ENCODE measurements at places on chromosomes 1 and 21. TPM values are rescaled to one million over a fixed set of nuclear protein-coding genes. Genes with fewer than 3 reads are reported as not detected.

DNA sequence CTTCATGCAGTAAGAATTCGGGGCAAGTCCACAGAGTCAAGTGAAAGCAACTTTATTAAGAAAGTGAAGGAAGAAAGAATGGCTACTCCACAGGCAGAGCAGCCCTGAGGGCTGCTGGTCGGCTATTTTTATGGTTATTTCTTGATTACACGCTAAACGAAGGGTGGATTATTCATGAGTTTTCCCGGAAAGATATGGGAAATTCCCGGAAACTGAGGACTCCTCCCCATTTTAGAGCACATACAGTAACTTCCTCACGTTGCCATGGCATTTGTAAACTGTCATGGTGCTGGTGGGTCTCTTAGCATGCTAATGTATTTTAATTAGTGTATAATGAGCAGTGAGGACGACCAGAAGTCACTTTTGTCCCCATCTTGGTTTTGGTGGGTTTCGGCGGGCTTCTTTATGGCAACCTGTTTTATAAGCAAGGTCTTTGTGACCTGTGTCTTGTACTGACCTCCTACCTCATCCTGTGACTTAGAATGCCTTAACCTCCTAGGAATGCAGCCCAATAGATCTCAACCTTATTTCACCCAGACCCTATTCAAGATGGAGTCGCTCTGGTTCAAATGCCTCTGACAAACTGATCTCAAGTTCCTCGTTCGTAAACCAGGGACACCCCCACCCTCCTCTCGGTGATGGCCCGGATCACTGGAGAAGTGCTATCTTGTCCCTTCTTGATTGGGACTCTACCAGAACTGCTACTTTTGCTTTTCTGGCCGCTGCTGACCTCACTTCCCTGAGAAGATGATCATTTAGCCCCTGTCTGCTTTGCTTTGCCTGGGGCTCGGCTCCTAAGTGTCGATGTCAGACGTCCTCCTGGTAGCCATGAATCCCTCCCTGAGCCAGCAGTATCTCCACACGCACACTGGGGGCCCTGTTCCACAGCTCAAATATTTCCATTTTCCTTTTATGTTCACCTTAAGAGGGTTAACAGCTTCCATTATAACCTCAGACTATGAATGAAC lies 48.8 kb downstream of the CLSTN1 start:
- no peak for DNase-seq

The CD5L gene
- polyA plus RNA-seq, result 0.06 TPM

GRCh38 chr1:196102826-196103225 lies 505.4 kb downstream of the KCNT2 start:
- no peak for DNase-seq

The LRRIQ3 gene
- polyA plus RNA-seq, result 0.44 TPM

The PGM1 gene
- 73.8 TPM for polyA plus RNA-seq

DNA sequence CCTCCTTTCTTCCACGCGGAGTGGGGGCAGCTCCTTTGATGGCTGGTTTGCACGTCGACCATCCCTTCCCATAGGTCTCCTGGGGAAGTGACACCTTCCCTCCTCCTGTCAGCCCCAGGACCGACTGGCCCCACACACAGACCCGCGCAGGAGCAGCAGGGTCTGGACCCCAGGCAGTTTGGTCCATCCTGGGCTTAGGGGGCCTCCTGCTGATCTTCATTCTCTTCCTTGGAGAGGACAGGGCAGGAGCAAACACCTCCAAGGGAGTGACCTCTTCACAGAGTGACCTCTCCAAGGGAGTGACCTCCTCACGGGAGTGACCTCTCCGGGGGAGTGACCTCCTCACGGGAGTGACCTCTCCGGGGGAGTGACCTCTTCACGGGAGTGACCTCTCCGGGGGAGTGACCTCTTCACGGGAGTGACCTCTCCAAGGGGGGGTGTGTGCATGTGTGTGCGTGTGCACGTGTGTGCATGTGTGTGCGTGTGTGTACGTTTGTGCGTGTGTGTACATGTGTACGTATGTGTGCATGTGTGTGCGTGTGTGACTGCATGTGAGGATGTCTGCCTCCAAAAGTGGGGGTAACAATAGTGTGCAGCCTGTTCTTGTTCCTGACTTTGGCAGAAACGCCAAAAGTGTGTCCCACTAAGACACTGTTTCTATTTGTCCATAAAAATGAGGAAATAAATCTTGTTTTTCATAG lies 29.8 kb downstream of the COL6A1 start:
- no peak for DNase-seq

GRCh38 chr21:46046471-46046870 lies 51.4 kb upstream of the COL6A2 start:
- DNase-seq, result no peak

The ZC3H12A gene
- 1.0 TPM for polyA plus RNA-seq

DNA sequence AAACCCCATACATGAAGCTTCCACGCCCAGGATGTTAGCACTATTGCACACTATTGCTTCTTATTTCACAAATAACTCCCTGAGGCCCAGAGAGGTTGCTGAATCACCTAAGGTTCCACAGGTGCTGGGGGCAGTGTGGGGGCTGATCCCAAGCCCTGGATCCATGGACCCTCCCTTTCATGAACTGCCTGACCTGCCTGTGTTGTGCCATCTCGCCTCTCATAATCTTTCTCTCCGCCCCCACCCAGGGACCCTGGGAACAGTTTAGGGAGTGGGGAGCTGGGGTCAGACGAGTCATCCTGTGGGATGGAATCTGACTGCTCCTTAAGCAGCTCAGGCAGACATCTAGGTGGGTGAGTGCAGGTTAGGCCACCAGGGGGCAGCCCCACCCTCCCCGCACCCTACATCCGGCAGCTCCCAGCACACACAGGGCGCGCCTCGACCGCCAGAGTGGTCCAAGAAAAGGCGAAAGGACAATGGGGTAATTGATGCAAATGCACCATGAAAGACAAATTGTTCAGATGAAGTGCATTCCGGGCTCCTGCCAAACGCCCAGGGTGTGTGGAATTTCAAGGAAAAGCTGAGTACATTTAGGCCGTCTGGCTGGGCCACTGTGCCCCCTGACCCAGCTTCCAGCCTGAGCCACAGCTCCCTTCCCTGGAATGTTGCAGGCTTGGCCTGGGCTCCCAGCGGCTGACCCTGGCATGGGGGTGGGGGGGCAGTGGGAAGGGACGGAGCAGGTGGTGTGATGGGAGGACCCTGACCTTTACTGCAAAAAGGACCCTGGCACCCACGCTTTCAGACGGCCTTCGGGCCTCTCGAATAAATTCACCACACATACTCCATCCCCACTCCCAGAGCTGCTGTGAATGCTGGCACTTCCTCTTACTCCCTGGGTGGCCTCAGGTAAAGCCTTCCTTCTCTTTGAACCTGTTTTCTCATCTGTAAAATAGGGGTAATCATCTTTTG lies 20.8 kb downstream of the PHLDA3 start:
- DNase-seq, result no peak

- no peak for DNase-seq
Observed at GRCh38 chr21:45458281-45459170, 53.6 kb downstream of the COL18A1 start.

DNA sequence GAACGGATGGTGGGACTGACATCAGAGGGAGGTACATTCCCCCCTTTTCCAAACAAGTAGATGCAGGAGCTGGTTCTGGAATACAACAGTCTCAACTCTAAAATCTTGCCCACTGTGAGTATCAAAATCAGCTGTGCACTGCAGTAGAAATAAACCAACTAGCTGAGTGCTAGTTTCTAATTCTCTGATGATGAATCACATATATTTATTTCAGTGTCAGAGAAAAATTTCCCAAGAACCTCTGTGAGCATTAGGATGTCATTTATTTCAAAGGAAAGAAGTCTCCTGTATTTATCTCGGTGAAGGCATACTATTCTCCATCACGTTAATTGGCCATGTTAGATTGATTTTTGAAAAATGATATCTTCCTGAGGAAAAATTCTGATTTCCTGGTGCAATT lies 67.1 kb downstream of the LHX9 start:
- no peak for DNase-seq

The INAVA gene
- 2.0 TPM for polyA plus RNA-seq

- no peak for DNase-seq
Observed at GRCh38 chr1:235597867-235598553, 51.6 kb downstream of the GNG4 start.

GRCh38 chr1:195664628-195665027 lies 943.6 kb downstream of the KCNT2 start:
- no peak for DNase-seq

GRCh38 chr1:72066431-72066830 lies 215.9 kb downstream of the NEGR1 start:
- no peak for DNase-seq

DNA sequence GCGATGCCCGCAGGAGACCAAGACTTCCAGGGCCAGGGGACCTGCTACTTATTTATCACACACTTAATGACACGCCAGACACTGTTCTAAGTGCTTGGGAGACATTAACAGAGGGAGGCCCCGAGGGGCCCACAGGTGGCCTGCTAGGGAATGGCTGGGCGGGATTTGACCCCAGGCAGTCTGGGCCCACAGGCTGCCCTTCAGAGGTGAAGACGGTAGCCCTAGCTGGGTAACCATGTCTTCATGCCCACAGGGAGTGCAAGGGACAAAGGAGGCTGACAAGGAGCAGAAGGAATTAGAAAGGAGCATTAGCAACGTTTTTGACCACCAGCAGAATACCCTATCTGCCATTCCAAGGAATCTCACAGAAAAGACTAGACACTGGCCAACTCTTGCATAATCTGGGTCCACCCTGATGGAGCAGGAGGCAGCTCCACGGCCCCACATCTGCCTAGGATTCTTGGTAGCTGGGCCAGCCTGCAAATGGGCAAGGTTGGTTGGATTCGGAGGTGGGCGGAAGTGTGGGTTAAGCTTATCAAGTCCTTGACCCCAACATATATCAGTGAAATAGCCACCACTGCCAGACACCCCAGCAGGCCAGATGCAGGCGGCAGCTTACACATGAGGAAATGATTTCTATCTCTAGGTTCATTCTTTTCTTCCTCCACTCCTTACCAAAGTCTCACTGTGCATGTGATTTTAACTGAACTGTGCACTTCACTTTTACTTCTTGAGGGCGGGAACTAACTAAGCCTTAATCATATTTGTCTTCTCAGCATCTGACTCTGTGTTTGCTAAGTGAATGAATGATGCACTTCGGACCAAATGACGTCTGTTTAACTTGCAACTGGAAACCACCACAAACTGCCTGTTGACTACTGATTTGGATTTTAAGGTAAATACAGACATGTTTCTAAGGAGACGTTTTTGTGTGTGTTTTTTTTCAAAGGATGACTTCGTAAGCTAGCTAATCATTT lies 3.4 kb upstream of the ETS2 start:
- no peak for DNase-seq

DNA sequence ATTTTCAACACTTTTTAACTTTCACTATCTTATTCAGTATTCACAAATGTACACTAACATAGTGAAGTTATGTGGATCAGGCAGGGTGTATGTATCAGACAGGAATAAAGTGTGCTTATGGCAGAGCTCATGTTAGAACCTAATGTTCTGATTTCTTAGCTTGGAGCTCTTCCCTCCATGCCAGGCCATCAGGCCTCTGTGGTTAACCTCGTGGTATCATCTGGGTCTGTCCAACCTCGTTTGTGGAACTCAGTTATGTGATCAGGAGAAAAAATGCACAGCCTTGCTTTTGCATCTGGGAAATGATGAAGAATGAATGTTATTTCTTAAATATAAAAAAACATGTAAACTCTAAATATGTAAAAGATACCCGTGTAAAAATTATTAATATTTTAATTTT lies 86.9 kb downstream of the MPZL1 start:
- DNase-seq, result no peak

GRCh38 chr1:89631816-89632656 lies 884 bp upstream of the LRRC8C start:
- DNase-seq, result no peak

The TMEM39B gene
- 13.5 TPM for polyA plus RNA-seq

- DNase-seq, result no peak
Observed at GRCh38 chr1:11645670-11646265, 8.5 kb downstream of the FBXO2 start.

DNA sequence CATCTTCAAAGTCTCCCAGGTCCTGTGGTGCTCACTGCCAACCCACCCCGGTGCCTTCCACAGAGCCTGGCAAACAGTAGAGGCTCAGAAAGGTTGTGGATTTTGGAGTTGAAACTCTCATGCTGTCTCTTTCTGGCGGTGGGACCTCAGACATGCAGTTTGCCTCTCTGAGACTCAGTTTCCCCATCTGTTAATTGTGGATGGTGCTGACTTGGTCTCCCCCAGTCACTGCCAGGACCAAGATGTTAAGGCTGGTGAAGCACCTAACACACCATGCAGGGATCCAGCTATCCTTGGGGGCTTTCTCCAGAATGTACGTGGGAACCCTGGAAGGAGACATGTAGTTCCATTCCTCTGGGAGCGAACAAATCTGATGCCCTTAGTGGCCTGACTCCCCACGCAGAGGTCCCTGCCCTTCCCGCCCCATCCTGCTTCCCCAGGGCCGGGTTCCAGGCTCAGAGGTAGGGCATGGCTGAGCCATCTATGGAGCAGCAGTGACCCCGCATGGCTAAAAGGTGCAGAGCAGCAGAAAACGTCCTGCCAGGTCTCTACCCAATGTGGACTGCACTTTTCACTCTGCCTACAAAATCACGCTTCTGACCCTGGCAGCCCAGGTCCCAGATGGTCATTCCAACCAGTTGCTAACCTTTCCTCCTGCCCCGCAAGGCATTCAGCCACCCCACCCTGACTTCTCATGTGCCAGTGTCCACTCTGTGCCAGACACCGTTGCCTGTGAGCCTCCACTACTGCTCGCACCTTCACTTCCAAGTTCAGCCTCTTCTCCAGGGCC lies 9.2 kb upstream of the TTC22 start:
- no peak for DNase-seq

The HPDL gene
- polyA plus RNA-seq, result 2.1 TPM

DNA sequence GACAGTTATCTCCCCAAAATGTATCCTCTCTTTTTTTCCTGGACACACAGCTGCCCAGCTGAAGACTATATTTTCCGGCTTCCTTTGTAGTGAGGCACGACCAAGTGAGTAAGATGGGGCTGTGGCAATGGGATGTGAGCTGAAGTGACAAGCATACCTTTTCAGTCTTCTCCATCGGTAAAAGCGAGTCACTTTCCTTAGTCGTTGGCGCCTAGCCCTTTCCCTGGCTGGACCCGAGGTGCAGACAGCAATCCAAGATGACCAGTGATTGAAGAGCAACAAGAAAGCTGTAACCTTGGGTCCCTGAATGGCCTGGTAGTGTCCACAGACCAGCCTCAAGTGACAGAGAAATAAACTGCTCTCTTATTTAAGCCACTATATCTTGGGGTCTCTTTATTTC lies 155.2 kb downstream of the NR5A2 start:
- DNase-seq, result no peak

GRCh38 chr1:74933500-74933899 lies 200.5 kb downstream of the TYW3 start:
- DNase-seq, result no peak

The TSHB gene
- not detected for polyA plus RNA-seq

The NHLH1 gene
- 0.59 TPM for polyA plus RNA-seq

The PIP5K1A gene
- polyA plus RNA-seq, result 36.6 TPM

DNA sequence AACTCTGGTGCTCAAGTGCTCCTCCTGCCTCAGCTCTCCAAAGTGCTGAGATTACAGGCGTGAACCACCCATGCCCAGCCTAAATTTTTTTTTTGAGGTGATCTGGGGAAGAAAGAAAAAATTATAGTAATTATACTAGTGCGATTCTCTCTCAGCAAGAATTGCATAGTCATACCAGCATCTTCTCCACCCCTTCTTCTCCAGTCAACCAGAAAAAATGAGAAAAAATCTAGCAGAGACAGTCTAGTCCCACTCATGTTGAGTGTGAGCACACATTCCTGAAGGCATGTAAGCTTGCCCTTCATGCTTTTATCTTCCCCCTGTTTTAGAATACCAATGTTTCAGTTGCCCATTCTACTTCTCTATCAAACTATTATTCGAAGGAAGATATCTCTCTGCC lies 207.6 kb downstream of the S1PR1 start:
- DNase-seq, result no peak

Data from forelimb muscle (tissue), 1 donor.